ENCODE measurements at places on chromosomes 4 and X. TPM values are rescaled to one million over a fixed set of nuclear protein-coding genes. Genes with fewer than 3 reads are reported as not detected.
A peak's percentile ranks its signal among the peaks of the same experiment; 100 is the strongest.

DNA sequence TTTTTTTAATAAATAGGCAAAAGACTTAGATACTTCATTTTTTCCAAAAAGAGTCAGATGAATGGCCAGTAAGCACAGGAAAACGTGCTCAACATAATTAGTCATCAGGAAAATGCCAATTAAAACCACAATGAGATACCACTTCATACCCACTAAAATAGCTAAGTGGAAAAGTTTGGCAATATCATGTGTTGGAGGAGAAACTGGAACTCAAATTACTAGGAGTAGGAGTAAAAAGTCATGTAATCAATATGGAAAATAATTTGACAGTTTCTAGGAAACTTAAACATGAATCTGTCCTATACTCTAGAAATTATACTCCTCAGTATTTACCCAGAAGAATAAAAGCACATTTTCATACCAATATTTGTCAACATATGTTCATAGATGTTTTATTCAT lies 449.8 kb downstream of the INPP4B start:
- peak overlapping the region; percentile 74 for H3K4me3 ChIP-seq
- no peaks in the 10 kb centered on the region for H3K27me3 ChIP-seq
- H3K27ac ChIP-seq: peak overlapping the region; percentile 90
- H3K36me3 ChIP-seq: peaks cover 72% of the 10 kb centered on the region
- no peak for DNase-seq

- H3K27me3 ChIP-seq: no peaks in the 10 kb centered on the region
- no peak overlapping the region for H3K27ac ChIP-seq
- H3K4me1 ChIP-seq: no peaks in the 10 kb centered on the region
- no peak for DNase-seq
- no peaks in the 10 kb centered on the region for H3K36me3 ChIP-seq
Measured at GRCh38 chr4:186813377-186814068, 89.9 kb upstream of the FAT1 start.

- no peaks in the 10 kb centered on the region for H3K27me3 ChIP-seq
- H3K27ac ChIP-seq: no peak overlapping the region
- no peaks in the 10 kb centered on the region for H3K4me1 ChIP-seq
- DNase-seq: no peak
- no peaks in the 10 kb centered on the region for H3K36me3 ChIP-seq
Measured at GRCh38 chr4:114497116-114497515, 101.5 kb upstream of the UGT8 start.

DNA sequence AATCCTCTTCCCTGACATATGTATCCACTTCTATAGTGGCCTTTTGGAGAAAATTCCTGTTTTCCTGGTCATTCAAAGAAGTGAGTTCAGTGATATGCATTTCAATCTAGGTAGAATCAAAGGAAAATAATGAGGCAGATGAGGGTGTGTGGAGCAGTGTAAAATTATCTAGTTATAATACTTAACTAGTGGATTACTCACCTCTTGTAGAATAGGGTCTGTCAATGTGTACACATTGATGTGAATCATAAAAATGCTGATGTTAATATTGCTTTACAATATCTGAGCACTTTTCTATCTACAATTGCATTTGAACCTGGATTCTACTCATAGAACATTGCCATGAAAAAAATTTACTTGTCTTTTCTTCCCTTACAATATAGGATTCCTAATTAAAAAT lies 293.5 kb downstream of the GBA3 start:
- no peak overlapping the region for H3K4me3 ChIP-seq
- no peaks in the 10 kb centered on the region for H3K36me3 ChIP-seq
- DNase-seq: no peak
- H3K27ac ChIP-seq: no peak overlapping the region
- no peaks in the 10 kb centered on the region for H3K27me3 ChIP-seq

DNA sequence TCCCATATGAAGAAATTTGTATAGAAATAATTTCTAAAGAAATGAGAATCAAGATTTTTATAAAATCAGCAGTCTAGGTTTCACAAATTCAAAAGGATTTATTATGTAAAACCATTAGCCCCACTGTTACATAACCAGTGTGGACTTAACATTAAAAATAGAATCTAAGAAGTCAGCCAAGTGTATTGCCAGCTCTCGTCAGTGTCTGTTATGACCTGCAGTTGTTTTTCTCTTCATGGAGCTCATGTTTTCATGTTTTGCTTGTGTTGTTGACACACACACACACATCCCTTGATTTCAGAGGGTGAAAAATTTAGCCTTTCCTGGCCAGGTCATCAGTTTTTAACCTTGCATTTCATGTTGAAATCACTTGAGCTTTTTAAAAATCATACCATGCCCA lies 39.5 kb downstream of the USP38 start:
- H3K36me3 ChIP-seq: peaks cover 11% of the 10 kb centered on the region
- H3K27ac ChIP-seq: no peak overlapping the region
- H3K27me3 ChIP-seq: no peaks in the 10 kb centered on the region
- no peaks in the 10 kb centered on the region for H3K4me1 ChIP-seq

GRCh38 chr4:7863911-7864681 lies 75.6 kb downstream of the AFAP1 start:
- peak; percentile 38 for DNase-seq
- H3K4me3 ChIP-seq: peak overlapping the region; percentile 44
- peaks cover 33% of the 10 kb centered on the region for H3K36me3 ChIP-seq
- H3K27ac ChIP-seq: peak overlapping the region; percentile 64
- peaks cover 42% of the 10 kb centered on the region for H3K4me1 ChIP-seq
- H3K27me3 ChIP-seq: peaks cover 1% of the 10 kb centered on the region

The GC gene
- not detected for total RNA-seq

The MAGEE2 gene
- total RNA-seq: not detected

The FABP2 gene
- total RNA-seq: not detected

The UGT2B10 gene
- not detected for total RNA-seq

The C4orf46 gene
- total RNA-seq: 16.3 TPM
